ENCODE measurements at places on chromosomes 5 and 9.

DNA sequence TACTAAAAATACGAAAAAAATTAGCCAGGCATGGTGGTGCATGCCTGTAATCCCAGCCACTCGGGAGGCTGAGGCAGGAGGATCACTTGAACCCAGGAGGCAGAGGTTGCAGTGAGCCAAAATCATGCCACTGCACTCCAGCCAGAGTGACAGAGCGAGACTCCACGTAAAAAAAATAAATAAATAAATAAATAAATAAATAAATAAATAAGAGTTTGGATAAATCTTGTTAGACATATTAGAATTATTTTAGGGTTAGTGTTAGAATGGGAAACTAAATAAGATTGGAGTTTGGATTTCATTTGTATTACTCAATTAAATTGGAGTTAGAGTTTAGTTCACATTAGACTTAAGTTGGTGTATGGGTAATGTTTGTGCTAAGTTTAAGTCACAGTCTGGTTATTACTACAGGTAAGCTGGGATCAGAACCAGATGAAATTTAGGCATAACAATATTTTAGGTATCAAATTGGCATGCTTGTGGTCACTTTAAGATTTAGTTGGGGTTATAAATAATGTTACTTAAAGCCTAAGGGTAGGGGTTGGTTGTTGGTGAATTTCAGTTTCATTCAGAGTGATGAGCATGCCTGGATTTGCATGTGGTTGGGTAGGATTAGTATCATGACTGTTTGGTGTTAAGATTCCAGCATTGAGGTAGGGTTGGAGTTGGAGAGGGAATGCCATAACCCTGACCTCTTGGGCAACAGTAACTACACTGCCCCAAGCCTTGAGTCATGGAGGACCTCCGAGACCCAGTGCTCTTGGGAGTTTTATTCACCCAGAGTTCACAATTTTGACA lies 3.3 kb downstream of the OR5C1 start:
- no peak for DNase-seq

DNA sequence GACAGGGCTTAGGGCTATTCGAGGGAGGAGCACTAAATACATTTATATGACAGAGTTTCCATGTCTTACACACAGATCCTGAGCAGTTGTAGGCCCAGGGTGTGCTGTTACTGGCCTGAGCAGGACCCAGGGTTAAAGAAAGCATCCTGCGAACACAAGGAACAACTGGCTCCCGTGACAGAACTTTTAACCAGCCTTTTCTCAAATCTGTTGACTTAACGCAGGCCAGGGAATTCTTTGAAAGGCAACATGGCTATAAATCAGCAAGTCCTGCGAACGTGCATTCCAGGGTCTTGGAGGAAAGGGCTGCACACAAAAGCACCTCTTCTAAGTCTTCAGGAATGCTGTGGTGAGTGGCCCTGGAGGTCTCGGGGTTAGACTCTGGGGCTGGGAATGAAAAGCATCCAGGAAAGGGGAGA lies 45.2 kb upstream of the ANKRD55 start:
- DNase-seq, result no peak

GRCh38 chr5:126139773-126140172 lies 283.4 kb upstream of the GRAMD2B start:
- DNase-seq, result no peak

- no peak for DNase-seq
Observed at GRCh38 chr5:10339058-10339811, 14.3 kb upstream of the MARCHF6 start.

DNA sequence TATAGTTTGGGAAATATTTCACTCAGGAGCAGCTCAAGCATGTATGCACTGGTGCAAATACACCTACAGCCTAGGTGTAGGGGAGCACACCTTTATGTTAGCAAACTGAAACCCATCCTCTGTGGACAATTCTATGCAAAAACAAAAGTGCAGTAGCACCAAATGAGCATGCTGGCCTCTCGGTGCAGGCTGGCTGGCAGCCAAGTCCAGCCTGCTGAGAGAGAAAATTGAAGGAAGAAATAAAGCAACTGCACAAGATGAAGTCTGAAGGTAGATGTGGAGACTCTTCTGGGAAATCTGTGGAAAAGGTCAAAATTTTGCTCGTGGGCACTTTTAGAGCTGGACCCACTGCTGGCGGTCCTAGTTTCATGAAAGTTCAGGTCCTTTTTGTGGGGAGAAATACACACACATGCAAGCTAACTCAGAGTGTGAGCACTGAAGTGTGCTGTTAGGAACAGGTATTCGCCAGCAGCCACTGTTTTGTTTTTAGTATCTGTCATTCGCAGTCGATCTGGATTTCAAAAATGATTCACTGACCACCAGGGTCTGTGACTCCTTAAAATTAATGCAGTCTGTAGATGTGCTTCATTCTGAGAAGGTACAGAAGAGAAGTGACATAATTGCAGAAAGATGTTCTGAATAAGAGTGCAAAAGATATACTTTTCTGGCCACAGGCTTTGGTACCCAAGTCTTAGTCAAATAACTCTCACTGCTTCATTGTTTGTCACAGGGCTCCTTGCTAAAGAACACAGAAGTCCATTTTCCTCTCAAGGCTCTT lies 281.7 kb downstream of the PARP8 start:
- no peak for DNase-seq

- DNase-seq, result peak; percentile 18
Observed at GRCh38 chr9:133048595-133048994, 13.2 kb upstream of the CEL start.

DNA sequence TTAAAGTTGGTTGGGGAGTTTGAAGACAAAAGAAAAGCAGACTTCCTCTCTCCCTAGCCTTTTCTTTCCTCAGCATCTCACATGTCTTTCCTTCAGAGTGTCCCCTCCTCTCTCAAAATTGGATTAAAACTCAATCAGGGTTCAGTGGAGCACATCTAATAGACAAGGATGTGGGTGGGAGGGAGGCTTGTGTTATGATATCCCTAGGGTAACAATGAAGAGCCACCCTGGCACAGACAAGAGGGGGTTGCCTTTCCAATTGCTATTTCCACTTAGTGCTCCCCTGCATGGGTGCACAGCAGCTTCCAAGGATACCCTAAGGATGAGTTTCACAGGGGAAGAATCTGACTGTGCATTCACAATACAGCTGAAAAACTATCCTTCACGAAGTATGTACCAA lies 585.2 kb upstream of the C9orf72 start:
- DNase-seq, result no peak

DNA sequence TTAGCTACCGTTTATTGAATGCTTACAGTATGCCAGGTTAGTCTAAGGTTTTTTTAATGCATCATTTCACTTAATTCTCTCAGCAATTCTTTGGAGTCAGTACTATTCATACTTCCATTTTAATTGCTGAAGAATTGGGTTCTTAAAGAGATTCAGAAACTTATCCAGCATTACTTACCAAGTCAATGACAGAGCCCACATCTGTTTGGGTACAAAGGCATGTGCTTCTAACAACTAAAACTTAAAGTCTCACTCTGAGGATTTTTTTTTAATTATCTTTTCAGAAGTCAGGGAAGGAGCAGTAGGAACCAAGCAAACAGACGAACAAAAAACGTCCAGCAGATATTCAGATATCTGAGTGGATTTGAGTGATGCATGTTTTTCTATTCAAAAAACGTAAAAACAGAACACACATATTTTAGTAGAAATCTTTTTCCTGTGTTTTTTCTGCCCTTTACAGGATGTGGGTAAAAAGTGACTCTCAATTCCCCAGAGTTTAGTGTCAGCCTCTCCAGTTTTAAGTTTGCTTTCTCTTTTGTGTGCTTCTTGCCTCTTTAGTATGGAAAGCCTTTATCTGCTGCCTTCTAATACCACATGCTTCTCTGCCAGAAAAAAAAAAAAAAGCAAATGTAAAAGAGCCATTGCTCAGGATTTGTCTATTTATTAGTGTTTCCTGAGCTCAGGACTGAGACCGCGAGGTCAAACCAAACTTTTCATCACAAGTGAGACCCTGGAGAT lies 118.0 kb downstream of the PRKACG start:
- no peak for DNase-seq

- DNase-seq, result no peak
Observed at GRCh38 chr5:39016587-39017275, 57.5 kb downstream of the RICTOR start.

- DNase-seq, result no peak
Observed at GRCh38 chr5:132267931-132268768, 10.7 kb downstream of the PDLIM4 start.
